ENCODE measurements at places on chromosomes 7 and 10.
A peak's percentile ranks its signal among the peaks of the same experiment; 100 is the strongest.

- DNase-seq: no peak
These were observed 191.9 kb downstream of the RPS24 start for GRCh38 chr10:78225594-78225993.

DNA sequence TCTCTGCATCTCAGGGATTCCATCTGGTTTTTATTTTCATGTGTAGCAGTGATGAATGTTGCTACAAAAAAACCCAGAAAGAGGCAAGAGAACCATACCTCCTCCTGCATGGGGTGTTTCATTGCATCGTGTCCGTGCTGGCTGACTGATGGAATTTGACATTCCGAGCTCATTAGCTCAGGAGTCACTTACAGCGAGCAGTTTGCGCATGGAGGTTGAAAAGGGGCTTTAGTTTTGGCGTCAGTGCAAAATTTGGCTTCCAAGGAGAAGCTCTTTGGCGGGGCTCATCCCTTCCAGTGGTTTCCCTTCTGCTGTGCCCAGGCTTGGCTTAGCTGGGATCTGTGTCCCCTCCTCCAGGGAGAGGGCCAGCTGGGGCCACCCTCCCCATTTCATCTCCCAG, 25.8 kb downstream of the EMX2 start:
- no peak for DNase-seq

DNA sequence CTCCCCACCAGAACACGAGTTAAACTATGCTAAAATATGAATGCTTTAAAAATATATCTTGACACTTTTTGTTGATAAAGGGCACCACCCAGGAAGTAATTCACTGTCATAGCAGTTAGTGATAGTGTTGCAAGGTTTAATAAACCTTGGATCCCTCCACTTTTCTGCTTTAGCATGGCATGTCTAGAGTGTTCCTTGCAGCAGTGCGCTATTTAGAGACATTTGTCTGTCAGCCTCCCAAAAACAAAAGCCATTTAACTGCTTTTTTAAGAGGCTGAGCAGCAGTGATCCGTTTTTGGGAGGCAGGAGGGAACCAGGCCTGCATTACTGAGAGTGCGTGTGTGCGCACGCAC, 69.6 kb upstream of the RAB11FIP2 start:
- no peak for DNase-seq

DNA sequence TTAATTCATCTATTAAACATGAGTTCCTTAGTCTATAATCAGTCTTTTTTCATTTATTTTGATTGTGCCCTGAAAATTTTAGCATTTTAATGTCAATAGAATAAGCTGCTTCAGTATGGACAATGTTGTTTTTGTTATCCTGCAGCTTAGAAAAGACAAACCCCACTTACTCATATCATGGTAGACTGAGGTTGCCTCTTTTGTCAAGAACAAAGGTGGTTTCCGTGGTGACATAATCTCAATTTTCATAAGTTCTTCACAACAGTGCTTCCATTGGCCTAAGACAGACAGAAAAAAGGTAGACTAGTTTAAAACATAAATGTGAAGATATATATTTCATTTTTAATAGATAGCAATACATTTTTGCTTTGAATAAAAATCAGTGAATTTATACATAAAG, 69.1 kb downstream of the RTKN2 start:
- DNase-seq: no peak

GRCh38 chr10:123835575-123835974, 56.0 kb downstream of the CPXM2 start:
- no peak for DNase-seq

DNA sequence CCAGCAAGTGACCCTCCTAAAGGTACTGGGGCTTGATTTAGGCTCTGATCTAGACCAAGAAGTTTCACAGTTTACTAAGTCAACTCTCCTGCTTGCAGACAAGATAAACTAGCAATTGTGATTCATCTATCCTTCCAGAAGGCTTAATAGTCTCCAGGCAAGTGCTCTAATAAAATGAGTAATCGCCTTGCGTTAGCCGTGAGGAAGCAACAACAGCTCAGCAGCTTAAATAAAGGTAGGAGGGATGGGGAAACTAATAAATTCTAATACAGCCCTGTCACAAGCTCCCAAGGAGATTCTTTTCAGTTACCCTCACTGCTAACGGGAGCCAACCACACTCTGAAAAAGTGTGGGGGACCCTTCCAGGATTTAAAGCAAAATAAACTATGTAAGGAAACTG, 48.4 kb downstream of the FRMD4A start:
- no peak for DNase-seq

DNA sequence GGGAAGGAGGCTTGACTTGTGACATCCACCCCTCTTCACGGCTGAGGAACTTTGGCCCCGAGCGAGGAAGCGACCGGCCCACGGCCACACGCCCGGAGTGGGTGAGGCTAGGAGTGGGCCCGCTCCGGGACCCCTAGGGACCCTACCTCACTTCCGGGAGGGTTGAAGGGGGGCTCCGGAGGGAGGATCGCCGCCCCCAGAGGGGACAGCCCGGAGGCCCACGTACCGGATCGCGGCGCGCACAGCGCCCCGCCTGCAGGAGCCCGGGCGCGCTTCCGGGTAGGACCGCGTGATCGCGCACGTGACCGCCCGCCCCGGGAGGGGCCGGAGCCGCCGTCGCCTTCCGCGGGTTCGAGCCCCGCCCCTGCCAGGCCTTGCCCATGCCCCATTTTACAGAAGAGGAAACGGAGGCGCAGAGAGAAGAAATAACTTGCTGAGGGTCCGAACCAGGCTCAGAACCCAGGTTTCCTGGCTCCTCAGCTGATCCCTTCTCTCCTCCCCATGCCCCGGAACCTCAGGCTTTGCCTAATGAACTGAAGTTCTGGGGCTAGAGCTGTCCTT, at the start of gene HPS1:
TSS of gene HPS1 (minus strand) at position 275 of the 561 bp plus-strand sequence. CDS start 3,695 bp downstream, outside the sequence.
- DNase-seq: peak; percentile 77

DNA sequence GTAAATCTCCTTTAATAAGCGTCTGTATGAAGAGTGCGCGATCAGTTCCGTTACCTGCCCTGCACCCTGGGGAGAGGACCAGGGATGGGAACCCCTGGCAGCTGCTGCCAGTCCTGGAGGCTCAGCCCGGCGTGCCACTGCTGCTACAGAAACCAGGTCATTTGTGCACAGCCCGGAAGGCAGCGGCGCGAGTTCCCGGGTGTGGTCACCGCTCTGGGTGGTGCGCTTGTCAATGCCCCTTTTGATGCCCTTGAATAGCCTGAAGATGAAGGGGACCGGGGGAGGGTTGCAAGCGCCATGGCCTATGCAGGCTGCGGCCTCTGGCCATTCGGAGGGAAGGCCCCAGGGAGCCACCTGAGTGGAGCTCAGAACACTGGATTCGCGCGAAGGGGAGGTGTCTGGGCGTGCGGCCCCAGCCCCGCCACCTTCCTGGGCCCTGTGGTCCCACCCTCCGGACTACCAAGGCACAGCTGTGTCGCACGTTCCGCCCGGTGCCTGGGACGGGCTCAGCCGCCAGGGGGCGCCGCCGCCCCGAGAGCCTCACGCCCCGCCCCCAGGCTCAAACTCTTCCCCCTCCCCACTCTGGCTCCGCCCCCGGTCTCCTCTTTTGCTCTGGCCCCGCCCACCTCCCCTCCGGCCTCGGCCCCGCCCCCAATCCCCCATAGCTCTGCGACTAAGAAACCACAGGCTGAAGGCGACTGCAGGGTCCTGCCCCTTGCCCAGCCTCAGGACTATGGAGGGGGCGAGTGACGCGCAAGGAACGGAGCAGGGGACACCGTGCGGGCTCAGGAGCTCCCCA, 16.5 kb downstream of the AP5Z1 start:
- peak; percentile 72 for DNase-seq

DNA sequence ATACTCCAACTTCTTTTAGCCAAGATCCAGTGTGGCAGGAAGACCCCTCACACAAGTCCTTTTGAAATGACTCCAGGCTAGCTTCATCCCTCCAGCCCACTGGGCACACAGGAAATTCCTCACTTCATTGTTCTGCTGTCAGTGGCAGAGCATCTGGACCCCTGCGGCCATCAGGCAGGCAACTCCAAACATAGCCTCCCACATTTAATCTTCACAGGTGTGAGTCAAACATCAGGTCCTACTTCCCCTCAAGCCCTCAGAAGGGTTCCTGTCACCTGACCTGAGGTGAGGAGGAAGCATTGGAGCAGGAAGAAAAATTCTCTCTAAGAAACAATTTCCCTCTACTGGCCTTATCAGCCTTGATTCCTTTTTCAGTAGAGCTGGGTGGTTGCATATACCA, 51.1 kb upstream of the C1GALT1 start:
- DNase-seq: no peak

GRCh38 chr10:14074062-14074884, 256.5 kb downstream of the FRMD4A start:
- DNase-seq: no peak

- DNase-seq: no peak
These were observed 30.2 kb downstream of the DOCK1 start for GRCh38 chr10:126935263-126935946.

DNA sequence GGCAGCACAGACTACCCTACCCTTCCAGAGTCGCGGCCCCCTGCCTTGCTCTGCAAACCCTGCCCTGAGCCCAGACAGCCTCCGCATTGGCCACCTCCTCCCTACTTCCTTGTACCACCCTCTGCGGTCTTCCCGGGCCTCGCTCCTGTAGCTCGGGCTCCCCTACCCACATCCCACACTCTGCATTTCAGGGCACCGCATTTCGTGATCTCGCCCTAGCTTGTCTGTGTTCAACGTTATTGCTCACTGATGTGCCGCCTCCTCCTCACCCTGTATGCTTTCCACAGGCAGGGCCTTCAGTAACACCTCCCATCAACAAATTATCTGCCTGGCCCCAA, 6.6 kb downstream of the PDIA4 start:
- no peak for DNase-seq

DNA sequence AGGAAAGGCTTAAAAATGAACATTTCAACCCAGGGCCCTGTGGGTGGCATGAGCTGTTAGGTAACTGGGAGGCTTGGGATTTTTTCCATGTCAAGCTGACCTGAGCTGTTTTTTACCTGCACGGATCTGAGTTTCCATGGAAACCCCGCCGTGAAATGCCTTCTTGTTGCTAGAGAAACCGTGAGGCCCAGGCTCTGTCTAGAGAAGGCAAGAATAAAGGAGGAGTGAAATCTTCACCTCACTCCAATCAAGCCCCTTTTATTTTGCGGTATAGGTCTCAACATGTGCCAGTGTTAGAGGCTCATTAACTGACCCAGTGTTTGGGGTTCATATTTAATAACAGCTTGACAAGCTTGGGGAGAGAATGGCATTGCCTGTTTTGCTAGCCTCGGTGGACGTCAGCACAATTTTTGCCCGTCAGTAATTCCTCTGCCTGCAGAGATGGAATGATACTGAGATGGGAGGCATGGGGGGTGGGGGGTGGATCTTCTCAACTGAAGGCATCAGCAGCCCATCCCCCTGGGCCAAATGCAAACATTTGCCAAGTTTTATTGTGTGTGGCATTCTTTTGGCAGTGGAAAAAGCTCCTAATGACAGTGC, 48.9 kb upstream of the PDCD4 start:
- no peak for DNase-seq

DNA sequence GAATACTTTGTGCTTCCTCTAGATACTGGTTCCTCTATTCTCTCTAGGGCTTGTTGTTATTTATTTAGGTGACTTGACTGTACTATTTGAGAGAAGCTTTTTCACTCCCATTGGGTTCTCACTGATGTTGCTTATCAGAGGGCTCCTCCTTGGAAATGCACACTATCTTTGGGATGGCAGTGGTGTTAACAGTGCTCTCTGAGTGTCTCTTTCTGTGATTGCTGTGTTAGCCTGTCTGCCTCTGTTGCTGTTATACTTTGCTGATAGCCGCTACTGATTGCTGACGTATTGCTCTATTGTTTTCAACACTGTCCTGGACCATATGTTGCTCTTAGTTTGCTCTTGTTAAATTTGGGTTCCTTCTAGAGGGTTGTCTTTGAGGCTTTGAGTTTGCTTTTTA, 34.7 kb downstream of the ZNF33A start:
- no peak for DNase-seq

DNA sequence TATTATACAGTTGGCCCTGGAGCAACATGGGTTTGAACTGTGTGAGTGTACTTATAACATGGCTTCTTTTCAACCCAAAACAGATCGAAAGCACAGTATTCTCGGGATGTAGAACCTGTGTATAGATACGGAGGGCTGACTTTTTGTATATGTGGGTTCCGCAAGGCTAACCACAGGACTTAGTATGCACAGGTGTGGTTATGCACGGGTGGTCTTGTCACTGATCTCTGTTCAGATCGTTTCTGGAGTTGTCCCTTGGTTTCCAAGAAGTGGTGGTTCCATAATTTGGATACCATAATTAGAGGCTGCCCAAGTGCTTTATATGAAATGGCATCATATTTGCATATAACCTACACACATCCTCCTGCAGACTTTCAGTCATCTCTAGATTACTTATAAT, 10.9 kb upstream of the BHLHA15 start:
- DNase-seq: no peak

DNA sequence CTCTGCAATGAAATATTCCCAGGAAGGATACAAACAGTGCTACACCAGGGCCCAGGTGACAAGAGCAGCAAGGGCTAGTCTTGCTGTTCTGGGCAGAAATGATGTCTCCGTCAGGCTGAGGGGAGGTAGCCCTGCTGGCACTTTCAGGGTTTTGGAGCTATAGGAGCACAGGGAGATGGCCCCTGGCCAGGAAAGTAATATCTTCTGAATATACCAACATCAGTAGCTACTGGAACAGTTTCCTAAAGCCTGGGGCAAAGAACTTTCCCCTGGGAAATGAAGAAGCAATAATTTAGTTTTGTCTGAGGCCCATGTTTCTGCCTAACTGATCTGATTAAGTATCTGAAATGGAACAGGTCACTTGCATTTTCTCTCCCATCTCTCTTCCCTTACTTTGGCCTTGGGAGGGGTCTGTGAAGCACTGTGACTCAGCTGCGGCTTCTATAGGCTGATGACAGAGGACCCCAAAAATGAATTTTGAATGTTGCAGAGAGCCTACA, 489.1 kb upstream of the PODXL start:
- DNase-seq: no peak

- DNase-seq: no peak
These were observed 268.2 kb upstream of the POT1 start for GRCh38 chr7:125197731-125198393.

DNA sequence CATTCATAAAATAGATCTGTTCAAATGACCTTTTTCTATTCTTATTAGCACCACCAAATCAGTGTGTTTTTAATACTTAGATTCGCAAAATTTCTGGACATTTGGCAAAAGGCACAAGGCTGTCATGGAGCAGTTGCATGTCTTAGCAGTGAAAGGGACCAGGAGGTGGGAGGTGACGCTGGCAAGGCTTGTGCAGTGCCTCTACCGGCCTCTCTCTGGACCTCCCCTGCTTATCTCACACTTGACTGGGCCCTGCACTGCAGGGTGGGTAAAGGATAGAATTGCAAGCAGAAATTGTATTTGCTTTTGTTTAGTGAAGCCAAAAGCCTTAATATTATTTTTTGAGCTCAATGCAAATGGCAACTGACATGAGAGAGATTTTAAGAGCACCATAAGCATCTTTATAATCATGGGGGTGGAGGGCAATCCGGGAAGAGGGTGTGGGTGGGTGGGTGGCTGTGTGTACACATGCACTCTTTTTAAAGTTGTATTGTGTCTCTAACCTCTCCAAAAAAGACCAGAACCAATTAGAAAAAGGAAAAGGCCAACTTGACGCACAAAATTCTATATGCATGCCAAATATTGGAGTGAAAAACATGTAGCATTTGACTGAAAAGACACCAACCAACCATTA, 106.3 kb downstream of the WNT2 start:
- DNase-seq: no peak

Measured in stimulated activated CD8-positive, alpha-beta memory T cell treated with anti-CD3 and anti-CD28 coated beads, Interleukin-15, amount 100 ng/mL, for 48 hours (primary cell).